Sigmoid colon (tissue), 7 donors: ENCODE measurements at places on chromosomes 7 and 10. TPM values are rescaled to one million over a fixed set of nuclear protein-coding genes. Genes with fewer than 3 reads are reported as not detected.

DNA sequence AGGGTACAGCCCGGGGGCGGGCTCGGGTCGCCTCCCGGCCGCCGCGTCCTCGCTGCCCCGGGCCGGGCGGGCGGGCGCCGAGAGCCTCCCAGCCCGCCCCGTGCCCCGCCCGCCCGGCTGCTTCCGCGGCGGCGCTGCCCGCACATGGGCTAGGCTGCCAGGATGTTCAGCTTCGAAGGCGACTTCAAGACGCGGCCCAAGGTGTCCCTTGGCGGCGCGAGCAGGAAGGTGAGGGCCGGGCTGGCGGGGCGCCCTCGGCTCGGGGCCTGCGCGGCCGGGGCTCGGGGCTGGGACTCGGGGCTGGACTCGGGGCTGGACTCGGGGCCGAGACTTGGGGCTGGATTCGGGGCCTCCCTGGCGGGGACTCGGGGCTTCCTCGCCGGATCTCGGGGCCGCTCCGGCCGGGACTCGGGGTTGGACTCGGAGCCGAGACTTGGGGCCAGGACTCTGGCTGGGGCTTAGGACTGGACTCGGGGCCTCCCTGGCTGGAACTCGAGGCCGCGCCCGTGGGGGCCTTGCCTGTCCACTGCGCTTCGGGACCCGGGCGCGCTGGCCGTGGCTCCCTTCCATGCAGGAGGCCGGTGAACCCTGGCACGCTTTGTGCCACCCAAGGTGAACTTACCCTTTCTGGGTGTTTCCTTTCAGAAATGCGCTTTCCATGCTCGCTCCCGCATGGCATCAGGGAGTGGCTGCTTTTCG is 534 bp downstream of the UBE3C start:
- H3K27me3 ChIP-seq, result no peaks in the 10 kb centered on the region
- H3K4me3 ChIP-seq, result peak overlapping the region; percentile 76
- peak overlapping the region; percentile 94 for H3K27ac ChIP-seq

- DNase-seq, result no peak
- no peak overlapping the region for H3K4me3 ChIP-seq
- H3K4me1 ChIP-seq, result no peaks in the 10 kb centered on the region
- H3K36me3 ChIP-seq, result no peaks in the 10 kb centered on the region
Observed at GRCh38 chr7:20744954-20745446, 41.7 kb downstream of the SP8 start.

DNA sequence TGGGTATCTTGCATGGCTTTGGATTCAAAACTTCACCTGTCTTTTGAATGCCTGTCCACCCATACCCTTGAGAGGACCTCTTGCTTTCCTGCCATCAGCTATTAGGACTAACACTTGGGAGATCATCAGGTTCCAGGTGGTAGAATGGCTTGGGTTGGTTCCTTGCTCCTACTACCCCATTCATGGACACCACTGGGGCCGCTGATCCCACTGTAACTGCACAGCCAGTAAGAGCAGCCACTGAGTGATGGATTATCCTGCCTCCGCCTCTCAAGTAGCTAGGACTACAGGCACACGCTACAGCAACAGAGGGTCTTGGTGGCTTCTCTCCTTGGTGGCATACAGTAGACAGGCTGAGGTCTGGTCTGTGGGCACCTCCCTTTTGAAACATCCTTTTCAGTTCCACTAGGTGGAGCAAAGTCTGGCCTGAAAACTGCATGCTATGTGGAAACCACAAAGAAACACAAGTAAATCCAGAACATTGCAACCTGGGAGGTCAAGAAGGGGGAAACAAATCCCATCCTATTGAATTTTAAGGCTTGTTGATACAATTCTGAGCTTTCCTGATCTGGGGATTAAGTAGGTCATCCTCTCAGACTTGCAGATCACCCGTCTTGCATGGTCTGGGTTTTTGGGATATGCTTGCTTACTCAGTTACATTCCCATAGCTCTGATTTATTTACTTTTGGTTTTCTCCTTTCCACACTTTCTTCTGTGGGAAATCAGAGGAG is 9.4 kb downstream of the WBP1L start:
- DNase-seq, result peak; percentile 78
- peaks cover 44% of the 10 kb centered on the region for H3K4me1 ChIP-seq
- H3K36me3 ChIP-seq, result no peaks in the 10 kb centered on the region
- H3K4me3 ChIP-seq, result no peak overlapping the region
- H3K27me3 ChIP-seq, result no peaks in the 10 kb centered on the region

DNA sequence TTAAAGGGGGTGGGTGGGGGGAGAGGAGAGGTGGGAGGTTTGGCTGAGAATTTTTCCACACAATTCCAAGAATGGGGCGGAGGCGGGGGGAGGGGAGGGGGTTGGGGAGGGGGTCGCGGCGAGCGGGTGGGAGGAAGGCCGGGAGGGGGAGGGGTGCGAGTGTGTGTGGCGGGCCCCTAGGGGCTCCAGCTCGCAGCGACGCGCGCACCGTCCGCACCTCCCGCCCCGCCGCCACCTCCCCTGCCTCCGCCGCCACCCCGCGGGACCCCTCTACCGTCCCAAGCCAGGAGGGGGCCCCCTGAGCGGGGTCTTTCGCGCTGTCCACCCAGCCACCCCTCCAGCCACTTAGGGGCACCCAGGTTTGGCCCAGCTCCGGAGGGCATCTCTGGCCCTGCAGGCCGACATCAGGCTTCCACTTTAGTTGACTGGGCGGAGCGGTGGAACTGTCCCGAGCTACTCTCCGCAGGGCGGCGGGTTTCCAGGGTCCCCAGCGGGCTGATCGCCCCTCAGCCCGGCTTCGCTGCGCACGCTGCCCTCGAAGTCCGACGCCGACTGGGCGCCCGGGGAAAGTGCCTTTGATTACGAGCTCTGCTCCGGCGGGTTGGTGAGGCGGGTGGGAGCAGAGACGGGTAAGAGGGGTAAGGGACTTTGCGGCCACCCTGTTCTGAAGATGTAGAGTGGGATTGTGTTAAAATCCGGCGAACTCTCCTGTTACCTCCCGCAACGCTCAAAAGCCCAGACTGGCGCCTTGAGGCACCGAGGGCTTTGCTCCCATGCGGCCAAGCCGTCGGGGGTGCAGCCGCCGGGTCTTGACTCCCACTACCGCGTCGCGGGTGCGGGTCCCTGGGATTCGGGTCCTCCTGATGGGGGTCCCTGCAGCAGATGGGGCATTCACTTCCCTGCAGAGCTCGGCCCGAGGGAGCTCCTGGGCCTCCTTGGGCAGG is 1.8 kb upstream of the VAX1 start:
- no peak overlapping the region for H3K27ac ChIP-seq
- DNase-seq, result no peak
- peaks cover 77% of the 10 kb centered on the region for H3K27me3 ChIP-seq
- H3K36me3 ChIP-seq, result no peaks in the 10 kb centered on the region

GRCh38 chr7:28608237-28608656 is 195.9 kb downstream of the CREB5 start:
- no peak for DNase-seq
- H3K36me3 ChIP-seq, result no peaks in the 10 kb centered on the region
- no peak overlapping the region for H3K4me3 ChIP-seq
- H3K27ac ChIP-seq, result no peak overlapping the region
- no peaks in the 10 kb centered on the region for H3K27me3 ChIP-seq

GRCh38 chr7:92133737-92134270 is 473 bp downstream of the CYP51A1 start:
- peak; percentile 86 for DNase-seq
- no peaks in the 10 kb centered on the region for H3K27me3 ChIP-seq

GRCh38 chr7:21869785-21870402 is 75.8 kb downstream of the CDCA7L start:
- H3K4me1 ChIP-seq, result no peaks in the 10 kb centered on the region
- H3K27ac ChIP-seq, result no peak overlapping the region
- no peak for DNase-seq
- no peaks in the 10 kb centered on the region for H3K36me3 ChIP-seq

- no peak for DNase-seq
- H3K4me1 ChIP-seq, result no peaks in the 10 kb centered on the region
- no peak overlapping the region for H3K27ac ChIP-seq
- no peaks in the 10 kb centered on the region for H3K27me3 ChIP-seq
- no peak overlapping the region for H3K4me3 ChIP-seq
- no peaks in the 10 kb centered on the region for H3K36me3 ChIP-seq
Observed at GRCh38 chr10:125629758-125630376, 53.1 kb downstream of the TEX36 start.

DNA sequence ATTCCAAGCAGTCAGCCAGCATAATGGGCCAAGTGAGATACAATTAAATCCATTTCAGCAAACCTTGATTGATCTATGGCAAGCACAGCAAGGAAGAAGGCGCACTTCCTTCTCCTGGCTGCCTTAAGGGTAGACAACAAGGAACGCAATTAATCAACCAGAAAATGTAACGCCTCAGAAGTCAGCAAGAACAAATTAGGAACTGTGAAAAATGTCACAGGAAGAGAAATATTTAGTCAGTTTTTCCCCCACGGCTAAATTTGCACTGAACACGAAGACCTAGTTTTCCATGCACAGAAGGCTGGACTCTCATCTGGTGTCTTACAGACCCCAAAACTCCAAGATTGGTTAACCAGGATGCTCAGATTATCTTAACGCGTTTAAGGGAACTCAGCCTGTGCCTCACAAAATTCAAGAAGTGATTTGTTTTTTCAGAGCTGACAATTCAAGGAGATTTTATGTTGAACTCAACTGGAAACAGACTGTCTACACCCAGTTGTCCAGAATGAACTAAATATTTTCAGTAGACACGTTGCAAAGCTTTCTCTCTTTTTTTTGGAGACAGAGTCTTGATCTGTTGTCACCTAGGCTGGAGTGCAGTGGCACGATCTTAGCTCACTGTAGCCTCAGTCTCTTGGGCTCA is 14.2 kb downstream of the SNX8 start:
- H3K4me3 ChIP-seq, result no peak overlapping the region
- no peak for DNase-seq
- H3K27me3 ChIP-seq, result no peaks in the 10 kb centered on the region
- H3K27ac ChIP-seq, result peak overlapping the region; percentile 10
- H3K4me1 ChIP-seq, result no peaks in the 10 kb centered on the region

DNA sequence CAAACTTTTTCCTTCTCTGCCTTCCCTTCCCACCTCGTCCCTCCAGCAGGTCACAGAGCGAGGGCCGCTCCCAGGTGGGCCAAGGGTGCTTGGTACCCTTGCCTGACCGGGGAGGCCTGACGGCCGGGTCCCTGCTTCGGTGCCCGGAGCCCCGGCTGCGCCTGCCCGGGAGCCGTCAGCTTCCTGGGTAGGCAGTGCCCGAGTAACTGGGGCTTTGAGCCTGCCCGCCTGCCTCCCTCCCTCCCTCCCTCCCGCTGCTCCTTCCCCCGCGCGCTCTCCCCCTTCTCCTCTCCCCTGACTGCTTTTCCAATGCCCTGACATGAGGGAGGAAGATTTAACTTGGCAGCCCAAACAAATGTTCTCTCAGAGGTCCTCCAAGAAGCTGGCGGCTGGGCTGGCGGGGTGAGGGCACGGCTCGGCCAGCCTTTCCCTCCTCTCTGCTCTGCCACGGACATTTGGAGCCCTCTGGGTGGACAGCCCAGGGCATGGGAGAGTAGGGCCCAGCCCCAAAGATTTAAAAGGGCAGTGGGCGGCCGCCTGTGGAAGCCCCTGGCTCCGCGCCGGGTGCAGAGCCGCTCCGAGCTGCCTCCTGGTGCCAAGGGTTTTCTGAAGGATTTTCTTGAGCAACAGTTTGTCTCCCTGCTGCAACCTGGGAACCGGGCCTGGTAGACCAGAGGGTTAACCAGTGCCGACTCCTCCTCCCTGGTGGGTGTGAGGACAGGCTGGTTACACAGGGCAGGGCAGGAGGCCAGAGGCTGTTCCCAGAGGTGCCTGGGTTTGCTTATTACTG is 2.0 kb downstream of the ZMIZ1 start:
- DNase-seq, result peak; percentile 98
- peaks cover 2% of the 10 kb centered on the region for H3K4me1 ChIP-seq
- no peaks in the 10 kb centered on the region for H3K27me3 ChIP-seq

DNA sequence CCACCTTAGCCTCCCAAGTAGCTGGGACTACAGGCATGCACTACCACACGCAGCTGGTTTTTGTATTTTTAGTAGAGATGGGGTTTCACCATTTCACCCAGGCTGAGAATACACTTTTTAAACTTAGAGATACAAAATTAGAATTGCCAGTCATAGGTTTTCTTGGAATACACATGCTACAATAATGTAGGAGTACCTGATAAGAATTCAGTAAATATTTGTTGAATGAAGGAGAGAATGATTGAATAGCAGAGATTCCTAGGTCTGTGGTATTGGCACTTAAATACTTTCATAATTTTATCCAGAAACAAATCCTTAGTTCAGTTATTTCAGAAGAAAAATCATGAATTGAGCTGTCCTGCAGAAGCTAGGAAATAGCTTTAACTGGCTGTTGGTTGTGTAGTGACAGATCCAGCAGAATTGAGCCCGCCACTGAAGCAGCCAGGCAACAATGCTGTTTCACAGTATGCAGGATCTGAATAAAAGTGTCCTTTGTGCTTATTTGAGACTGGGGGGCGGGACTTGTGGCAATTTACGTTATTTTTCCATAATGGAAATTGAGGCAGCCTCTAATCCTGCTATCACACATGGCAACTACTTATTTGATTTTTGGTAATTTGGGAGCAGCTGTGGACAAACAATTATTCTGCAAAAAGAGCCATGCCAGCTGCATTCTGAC is 31.5 kb downstream of the NRF1 start:
- H3K4me1 ChIP-seq, result peaks cover 13% of the 10 kb centered on the region
- H3K27ac ChIP-seq, result no peak overlapping the region
- no peak for DNase-seq
- no peaks in the 10 kb centered on the region for H3K36me3 ChIP-seq

DNA sequence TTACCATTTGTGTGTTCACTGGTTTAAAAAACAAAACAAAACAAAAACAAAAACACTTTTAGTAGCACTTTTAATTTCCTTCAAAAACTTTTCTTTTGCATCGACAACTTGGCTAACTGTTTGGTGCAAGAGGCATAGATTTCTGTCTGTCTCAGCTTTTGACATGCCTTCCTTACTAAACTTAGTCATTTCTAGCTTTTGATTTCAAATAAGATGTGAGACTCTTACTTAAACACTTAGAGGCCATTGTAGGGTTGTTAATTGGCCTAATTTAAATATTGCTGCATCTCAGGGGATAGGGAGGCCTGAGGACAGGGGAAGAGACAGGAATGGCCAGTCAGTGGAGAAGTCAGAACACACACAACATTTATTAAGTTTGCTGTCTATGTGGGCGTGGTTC is 66.3 kb downstream of the AVL9 start:
- no peaks in the 10 kb centered on the region for H3K4me1 ChIP-seq
- no peak for DNase-seq
- H3K4me3 ChIP-seq, result no peak overlapping the region
- H3K27ac ChIP-seq, result no peak overlapping the region

GRCh38 chr7:3301831-3302618 is 973 bp downstream of the SDK1 start:
- H3K4me3 ChIP-seq, result peak overlapping the region; percentile 83
- peaks cover 26% of the 10 kb centered on the region for H3K4me1 ChIP-seq
- DNase-seq, result peak; percentile 67
- H3K27me3 ChIP-seq, result no peaks in the 10 kb centered on the region

DNA sequence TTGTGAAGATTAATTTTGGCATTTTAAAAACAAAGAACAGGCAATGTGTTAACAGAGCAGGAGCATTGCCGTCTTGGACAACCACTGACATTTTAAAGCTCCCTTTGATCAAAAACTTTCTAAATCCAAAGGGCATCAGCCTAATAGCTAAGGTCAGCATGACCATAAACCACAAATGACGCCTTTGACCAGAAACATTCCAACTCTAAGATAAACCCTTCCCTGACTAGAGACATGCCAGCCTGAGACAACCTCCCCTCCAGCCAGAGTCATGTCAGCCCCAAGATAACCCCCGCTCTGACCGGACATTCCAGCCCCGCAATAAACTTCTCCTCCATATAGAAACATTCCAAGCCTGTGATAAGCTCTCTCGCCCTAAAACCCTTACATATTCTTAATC is 949.4 kb upstream of the POT1 start:
- no peaks in the 10 kb centered on the region for H3K27me3 ChIP-seq
- no peak for DNase-seq
- H3K4me1 ChIP-seq, result no peaks in the 10 kb centered on the region
- H3K36me3 ChIP-seq, result no peaks in the 10 kb centered on the region
- no peak overlapping the region for H3K4me3 ChIP-seq

FAM25A gene
- not detected for total RNA-seq

SHTN1 gene
- 6.1 TPM for total RNA-seq

SLF2 gene
- total RNA-seq, result 40.3 TPM

ABCB1 gene
- total RNA-seq, result 4.6 TPM
